Uterus (tissue), 4 donors: ENCODE measurements at places on chromosomes 4 and X. TPM values are rescaled to one million over a fixed set of nuclear protein-coding genes. Genes with fewer than 3 reads are reported as not detected.

GRCh38 chr4:4560136-4560535, 18.3 kb upstream of the STX18 start:
- no peak for DNase-seq

GRCh38 chr4:6951880-6952381, 42.3 kb downstream of the TBC1D14 start:
- no peak for DNase-seq

DNA sequence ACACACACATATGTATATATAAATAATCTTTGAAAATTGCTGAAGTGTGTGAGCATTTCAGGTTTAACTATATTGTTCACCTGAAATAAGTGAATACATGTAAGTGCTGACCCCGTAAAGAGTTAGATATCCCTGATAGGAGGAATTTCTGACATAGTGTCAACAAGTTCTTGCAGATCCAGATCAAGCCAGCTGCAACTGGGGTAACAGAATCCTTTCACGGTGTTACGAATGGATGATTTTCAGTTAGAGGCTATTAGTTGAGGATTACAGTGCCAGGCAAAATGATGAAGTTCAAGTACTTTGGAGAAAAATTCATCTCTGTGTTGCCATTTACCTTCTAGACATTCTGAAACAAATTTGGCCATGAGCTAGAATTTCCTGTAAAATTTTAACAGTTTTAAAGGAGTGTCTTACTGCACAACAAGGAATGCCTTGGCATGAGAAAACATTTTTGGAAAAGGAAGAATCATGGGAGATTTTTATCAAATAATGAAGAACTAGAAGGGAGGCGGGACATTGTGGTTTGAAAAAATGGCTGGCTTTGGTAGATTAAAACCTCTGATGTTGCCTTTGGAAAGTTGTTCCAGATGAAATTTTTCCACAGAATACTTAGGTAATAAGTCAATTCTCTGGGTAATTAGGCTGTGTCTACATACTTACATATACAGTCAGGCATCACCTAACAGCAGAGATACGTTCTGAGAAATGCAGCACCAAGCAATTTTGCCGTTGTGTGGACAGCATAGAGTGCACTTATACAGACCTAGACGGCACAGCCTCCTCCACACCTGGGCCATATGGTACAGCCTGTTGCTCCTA, 84.4 kb upstream of the FAT1 start:
- no peak for DNase-seq

- no peak for DNase-seq
Measured at GRCh38 chrX:46208225-46208854, 336.9 kb downstream of the ZNF674 start.

DNA sequence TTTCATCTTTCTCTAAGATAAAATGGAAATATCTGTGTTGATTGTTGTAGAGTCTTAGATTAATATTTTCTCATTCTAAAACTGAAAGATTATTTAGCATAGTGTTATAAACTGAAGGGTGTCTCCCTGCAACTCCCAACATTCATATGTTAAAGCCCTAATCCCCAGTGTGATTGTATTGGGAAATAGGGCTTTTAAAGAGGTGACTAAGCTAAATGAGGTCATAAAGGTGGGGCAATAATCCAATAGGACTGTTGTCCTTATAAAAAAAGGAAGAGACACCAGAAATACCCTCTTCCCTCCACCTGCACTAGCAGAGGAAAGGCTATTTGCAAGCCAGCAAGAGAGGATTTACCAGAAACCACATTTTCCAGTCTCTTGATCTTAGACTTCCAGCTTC, 1626.4 kb downstream of the C4orf33 start:
- no peak for DNase-seq

- no peak for DNase-seq
Measured at GRCh38 chrX:118726396-118726795, 1.0 kb upstream of the IL13RA1 start.

GRCh38 chrX:12988797-12989196, 13.9 kb downstream of the TMSB4X start:
- DNase-seq = no peak

CLGN gene
- 3.2 TPM for total RNA-seq

MAGEB10 gene
- total RNA-seq = not detected

GPC3 gene
- total RNA-seq = 36.5 TPM
